ENCODE measurements at places on chromosomes 1 and 21.

GRCh38 chr1:48960320-48960719 lies 183.6 kb upstream of the BEND5 start:
- DNase-seq, result no peak

DNA sequence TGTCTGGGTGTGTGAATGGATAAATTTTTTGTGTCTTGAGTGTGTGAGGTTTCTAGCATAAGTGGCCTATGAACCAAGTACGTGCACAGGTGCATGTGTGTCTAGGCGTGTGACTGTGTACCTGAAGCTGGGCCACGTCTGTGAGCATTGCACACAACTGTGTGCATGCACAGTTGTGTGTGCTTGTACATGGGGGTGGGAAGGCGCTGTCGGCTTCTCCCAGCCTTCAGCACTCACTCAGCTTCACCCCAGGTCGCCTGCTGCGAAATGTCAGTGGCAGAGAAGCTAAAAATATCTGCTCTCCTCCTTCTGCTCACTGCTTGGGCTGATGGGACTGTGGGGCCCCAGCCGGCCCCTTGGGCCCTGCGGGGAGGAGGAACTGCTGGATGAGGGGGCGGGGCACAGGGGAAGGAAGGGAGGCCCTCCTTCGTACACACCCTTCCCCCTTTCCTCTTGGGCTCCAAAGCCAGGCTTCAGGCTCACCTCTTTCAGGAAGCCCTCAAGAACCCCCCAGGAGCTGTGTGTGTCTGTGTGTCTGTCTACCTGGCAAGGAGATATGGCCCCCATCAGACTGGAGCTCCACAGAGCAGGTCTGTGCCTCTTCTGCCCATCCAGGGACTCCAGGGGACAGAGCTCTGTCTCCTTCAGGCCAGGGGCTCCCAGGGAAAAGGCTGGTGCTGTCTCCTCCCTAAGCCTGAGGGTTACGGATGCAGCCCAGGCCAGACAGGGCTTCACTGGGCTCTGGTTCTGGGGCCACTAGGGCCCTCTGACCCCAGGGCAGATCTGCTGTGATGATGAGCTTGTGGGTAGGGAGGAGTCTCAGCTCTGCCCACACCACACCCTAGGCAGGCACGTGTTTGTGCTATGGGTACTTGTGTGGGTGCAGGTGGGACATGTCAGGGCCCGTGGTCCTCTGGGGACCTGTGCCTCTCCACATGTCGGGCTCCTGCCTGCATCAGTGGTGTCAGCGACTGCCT lies 35.6 kb upstream of the WASF2 start:
- no peak for DNase-seq

GRCh38 chr1:185027252-185027882 lies 18.0 kb upstream of the RNF2 start:
- DNase-seq, result no peak

DNA sequence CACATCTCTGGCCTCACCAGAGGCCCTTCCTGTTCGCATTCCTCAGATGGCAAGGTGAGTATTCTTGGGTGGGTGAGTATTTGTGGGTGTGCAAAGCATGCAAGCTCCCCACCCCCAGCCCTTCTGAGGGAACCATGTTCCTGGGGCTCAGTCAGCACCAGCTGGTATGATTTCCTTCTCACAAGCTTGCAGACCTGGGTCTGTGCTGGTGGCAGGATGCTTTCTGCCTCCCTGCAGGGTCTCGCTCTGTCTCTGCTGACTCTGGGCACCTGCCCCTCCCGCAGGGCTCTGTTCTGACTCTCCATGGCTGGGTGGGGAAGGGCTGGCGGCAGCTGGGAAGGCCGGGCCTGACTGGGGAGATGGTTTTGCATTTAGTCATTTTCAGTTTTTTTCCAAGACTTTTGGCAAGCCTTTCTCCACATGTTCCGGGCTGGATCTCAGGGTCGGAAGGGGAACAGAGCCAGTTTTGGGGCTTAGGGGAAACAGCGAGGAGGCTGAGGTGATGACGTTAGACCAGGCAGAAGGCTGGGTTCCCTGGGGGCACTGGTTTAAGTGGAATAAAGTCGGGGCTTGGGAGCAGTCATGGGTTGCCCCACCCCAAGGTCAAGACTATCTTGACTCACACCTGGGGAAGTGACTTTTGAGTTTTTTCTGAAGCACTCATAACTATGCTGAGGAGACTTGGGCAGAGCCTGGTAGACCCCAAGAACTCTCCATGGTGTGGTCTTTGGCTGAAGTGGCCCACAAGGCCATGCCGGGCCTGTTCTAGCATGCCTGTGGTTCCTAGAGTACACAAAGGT lies 6.2 kb downstream of the RASSF5 start:
- DNase-seq, result no peak

DNA sequence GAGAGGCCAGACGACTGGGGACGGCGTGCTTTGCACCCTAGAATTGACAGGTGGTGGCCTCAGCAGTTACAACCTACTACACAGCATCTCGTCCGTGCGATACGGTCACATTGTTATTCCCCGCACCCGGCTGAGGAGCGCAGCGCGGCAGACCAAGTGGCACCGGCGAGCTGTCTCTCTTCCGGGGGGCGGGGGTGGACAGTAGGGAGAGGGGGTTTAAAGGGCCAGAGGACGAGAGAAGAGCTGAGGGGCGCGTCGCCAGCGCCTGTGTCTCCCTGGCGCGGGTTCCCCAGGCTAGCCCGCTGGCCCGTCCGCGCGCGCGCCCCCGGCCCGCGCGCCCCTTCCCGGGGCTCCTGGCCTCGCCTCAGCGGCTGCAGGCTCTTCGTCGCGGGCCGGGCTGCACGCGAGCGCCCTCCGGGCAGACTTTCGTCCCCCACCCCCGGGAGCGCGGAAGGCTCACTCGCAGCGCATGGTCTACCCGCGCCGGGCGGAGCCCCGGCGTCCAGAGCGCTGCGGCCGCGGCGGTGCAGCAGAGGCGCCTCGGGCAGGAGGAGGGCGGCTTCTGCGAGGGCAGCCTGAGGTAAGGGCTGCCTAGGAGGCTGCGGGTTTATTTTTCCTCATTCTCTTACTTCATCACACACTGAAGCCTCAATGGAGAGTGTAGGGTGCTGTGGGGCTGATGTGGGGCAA lies at the start of gene PDE4B:
TSS of gene PDE4B (plus strand) at position 227 of the 690 bp plus-strand sequence.
- no peak for DNase-seq

DNA sequence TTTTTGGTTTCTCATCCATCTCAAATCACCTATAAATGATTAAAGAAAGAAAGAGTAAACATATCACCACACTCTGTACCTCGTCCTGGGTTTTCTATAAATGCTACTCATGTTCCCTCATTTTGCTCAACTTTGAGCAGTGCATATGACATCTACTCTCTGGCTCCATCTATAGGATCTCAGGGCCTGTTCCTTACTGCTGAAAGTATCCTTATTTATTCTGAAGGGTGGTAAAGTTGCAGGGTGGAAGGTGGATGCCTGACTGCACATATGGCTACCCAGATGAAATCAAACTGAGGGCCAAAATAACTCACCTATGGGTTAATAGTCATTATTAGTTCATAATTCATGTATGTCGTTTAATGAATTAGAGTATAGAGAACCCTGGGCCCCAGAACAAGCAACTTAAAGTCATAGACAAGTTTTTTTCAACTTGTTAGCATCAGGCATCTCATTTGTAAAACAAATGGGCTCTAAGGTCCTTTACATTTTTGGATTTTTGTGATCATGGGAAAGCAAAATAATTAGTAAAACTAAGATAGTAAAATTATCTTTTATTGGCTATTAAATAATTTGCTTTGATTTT lies 46.5 kb downstream of the NCF2 start:
- no peak for DNase-seq

- no peak for DNase-seq
Observed at GRCh38 chr1:185074307-185074706, 28.9 kb downstream of the RNF2 start.

GRCh38 chr21:38506661-38507281 lies 8.5 kb upstream of the ERG start:
- DNase-seq, result no peak

DNA sequence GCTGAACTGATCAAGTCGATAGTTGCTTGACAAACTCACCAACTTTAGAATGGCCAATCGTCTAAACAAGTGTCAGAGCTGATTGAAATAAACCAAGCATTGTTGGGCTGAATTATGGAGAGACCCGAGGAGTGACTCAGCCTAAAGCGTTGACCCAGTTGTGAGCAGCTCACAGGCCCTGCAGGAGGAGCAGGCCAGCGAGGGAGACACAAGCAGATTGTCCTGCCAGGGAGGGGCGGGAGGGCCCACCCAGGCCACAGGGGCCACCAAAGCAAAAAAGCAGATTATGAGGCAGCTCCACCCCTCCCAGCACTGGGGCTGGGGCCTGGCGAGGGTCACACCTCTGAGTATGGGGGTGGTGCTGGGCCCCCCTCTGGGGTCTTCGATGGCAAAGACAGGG lies 10.1 kb upstream of the MATN1 start:
- DNase-seq, result no peak

DNA sequence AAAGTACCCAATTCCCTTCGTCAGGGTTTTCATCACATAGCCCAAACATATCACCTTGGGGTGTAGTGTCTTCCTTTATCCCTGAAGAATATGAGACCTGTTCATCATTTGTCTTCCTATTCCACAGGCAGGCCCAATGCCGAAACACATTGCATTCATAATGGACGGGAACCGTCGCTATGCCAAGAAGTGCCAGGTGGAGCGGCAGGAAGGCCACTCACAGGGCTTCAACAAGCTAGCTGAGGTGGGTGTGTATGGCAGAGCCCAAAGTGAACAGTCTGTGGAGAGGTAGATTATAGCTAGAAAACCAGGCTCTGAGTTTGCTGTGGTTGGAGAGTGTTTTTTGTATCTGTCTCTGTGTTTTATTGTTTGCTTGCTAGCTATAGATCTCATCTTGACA lies 5.9 kb downstream of the DHDDS start:
- no peak for DNase-seq

GRCh38 chr1:96116731-96117130 lies 604.9 kb upstream of the PTBP2 start:
- DNase-seq, result no peak

DNA sequence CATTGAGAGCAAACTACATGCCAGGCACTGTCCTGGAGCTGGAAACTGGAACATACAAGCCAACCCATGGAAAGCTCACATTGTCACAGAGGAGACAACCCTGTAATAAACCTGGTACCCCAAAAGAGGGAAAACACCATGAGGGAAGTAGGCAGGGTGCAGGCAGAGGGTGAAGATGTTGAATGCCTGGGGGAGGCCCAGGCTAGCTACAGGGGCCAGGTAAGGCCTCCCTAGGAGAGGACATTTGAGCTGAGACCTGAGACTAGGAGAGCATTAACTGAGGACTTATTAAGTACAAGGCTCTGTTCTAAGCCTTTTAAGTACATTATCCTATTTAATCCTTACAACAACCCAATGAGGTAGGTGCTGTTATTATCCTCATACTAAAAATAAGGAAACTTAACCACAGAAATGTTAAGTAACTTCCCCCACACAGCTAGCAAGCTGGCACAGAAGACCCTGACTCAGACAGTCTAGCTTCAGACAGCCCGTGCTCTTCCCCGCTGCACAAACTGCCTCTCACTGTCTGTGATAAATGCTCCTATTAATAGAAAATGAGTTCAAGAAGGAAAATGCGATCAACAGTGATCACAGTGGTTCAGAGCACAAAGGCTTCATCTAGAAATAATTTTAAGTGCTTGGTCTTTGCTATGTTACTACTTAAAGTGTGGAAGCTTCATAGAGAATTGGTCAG lies 41.8 kb downstream of the ZNF281 start:
- no peak for DNase-seq

All from cortex of kidney (tissue), 1 donor.